ENCODE measurements at places on chromosomes 5 and 9. TPM values are rescaled to one million over a fixed set of nuclear protein-coding genes. Genes with fewer than 3 reads are reported as not detected.

ISOC1 gene
- 5.1 TPM for total RNA-seq

NIPAL4 gene
- not detected for total RNA-seq

NR4A3 gene
- 21.3 TPM for total RNA-seq

AQP7 gene
- 18.9 TPM for total RNA-seq

SLCO4C1 gene
- total RNA-seq: not detected

PHF2 gene
- 45.1 TPM for total RNA-seq

PCDHGC3 gene
- total RNA-seq: 51.4 TPM

SLC27A6 gene
- 0.43 TPM for total RNA-seq

NFIB gene
- total RNA-seq: 99.9 TPM

PPP6C gene
- 33.8 TPM for total RNA-seq

PPP3R2 gene
- not detected for total RNA-seq

FOXD4L5 gene
- not detected for total RNA-seq

TRIP13 gene
- not detected for total RNA-seq

ARSI gene
- total RNA-seq: not detected

NUTM2F gene
- total RNA-seq: not detected

TLX3 gene
- total RNA-seq: not detected

ALG2 gene
- total RNA-seq: 17.1 TPM

CCIN gene
- not detected for total RNA-seq

DIPK1B gene
- 86.2 TPM for total RNA-seq

DDX4 gene
- not detected for total RNA-seq

SLC45A2 gene
- total RNA-seq: not detected

WDR38 gene
- not detected for total RNA-seq

FOXD4L4 gene
- not detected for total RNA-seq

GABRG2 gene
- total RNA-seq: not detected

SCGB3A2 gene
- not detected for total RNA-seq

FOXE1 gene
- total RNA-seq: not detected

GABRA1 gene
- total RNA-seq: not detected

RNF38 gene
- total RNA-seq: 16.1 TPM

OR1N1 gene
- total RNA-seq: not detected

IFNB1 gene
- total RNA-seq: not detected

PLPP1 gene
- total RNA-seq: 1,314 TPM

DNM1 gene
- total RNA-seq: 31.9 TPM

POLE3 gene
- total RNA-seq: 17.5 TPM

LCP2 gene
- total RNA-seq: 9.3 TPM

RELL2 gene
- 1.4 TPM for total RNA-seq

SLC23A1 gene
- total RNA-seq: not detected

OMD gene
- 36.2 TPM for total RNA-seq

PCDHAC1 gene
- 0.32 TPM for total RNA-seq

PCDHGC5 gene
- 0.11 TPM for total RNA-seq

PCDHA5 gene
- total RNA-seq: not detected

C9orf43 gene
- not detected for total RNA-seq

HINT1 gene
- 78.9 TPM for total RNA-seq

SPINK4 gene
- total RNA-seq: not detected

GNE gene
- total RNA-seq: 7.2 TPM

ACTBL2 gene
- not detected for total RNA-seq

FAF2 gene
- total RNA-seq: 18.7 TPM
